ENCODE measurements at places on chromosomes 13 and 19. TPM values are rescaled to one million over a fixed set of nuclear protein-coding genes. Genes with fewer than 3 reads are reported as not detected.

- DNase-seq: no peak
Observed at GRCh38 chr13:86567119-86567518, 767.9 kb upstream of the SLITRK6 start.

DNA sequence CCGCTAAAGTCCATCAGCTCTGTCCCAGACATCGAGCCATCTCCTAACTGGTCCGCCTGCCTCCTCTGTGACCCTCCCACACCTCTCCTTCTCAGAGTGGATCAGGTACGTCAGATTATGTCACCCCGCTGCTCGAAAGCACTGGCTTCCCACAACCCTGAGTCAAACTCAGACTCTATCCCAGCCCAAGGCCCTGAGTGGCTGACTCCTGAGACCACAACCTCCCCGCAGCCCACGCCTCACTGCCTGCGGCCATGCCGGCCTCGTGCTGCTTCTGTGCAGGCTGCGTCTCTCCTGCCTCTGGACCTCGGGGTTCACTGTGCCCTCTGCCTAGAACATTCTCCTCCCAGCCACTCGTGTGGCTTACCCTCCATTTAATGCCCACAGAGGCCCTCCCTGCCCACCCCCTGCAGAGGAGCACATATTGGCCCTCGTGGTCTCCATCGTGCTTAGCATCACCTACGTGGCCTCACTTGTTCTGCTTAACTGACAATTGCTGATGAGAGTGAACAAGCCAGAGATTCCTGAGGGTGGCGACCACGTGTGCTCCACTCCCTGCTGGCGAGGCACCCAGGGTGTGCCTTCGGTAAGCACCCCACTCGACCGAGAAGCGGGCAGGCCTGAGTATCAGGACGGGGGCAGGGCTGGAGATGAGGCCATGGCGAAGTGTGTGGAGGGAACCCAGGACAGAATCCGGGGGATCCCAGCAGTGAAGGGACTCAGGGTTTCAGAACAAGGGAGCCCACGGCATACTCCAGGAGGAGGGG is 13.5 kb upstream of the FKRP start:
- DNase-seq: no peak

GRCh38 chr19:28239270-28239669 is 973.7 kb downstream of the UQCRFS1 start:
- DNase-seq: no peak

DNA sequence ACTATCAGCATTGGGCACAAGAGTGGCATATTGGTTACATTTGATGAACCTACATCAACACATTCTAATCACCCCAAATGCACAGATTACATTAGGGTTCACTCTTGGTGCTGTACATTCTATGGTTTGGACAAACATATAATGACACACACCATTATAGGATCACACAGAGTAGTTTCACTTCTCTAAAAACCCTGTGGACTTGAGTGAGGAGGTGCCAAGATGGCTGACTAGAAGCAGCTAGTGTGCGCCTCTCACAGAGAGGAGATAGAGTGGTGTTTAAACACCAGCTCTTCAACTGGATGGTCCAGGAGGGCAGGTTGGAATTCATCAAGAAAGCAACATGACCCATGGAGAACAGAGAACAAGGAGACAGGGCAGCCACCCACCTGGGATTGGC is 265.6 kb downstream of the TDRD3 start:
- DNase-seq: no peak

DNA sequence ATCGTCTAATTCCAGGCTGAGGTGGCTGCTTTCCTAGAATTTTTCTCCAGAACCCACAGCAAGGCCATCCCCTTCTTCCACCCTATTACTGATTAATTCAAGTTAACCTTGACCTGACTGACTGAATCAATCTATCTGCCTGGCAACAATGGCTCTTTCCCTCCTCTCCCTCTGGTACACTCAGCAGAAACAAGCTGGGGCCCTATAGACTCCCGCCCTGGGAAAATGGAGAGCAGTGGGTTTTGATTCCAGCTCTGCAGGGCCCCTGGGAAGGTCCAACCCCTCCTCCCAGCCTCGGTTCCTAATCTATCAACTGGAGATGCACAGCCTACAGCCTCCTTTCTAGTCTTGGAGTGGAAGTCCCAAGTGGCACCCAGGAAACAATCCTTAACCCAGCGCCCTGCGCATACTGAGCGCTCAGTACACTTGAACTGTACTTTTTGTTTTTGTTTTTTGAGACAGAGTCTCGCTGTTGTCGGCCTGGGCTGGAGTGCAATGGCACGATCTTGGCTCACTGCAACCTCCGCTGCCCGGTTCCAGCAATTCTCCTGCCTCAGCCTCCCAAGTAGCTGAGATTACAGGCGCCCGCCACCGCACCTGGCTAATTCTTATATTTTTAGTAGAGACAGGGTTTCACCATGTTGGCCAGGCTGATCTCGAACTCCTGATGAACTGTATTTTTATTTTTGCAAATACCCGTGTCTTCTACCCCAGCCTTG is 5.2 kb upstream of the C3 start:
- DNase-seq: no peak

The NRTN gene
- total RNA-seq: 1.0 TPM

All from ureter (tissue), 1 donor.